ENCODE measurements at places on chromosomes 7 and 10. TPM values are rescaled to one million over a fixed set of nuclear protein-coding genes. Genes with fewer than 3 reads are reported as not detected.

GRCh38 chr10:88103576-88103975 lies 240.2 kb downstream of the PTEN start:
- DNase-seq: no peak

HMX3 gene
- not detected for total RNA-seq

- DNase-seq: no peak
Measured at GRCh38 chr10:841535-841934, 90.0 kb downstream of the LARP4B start.

DNA sequence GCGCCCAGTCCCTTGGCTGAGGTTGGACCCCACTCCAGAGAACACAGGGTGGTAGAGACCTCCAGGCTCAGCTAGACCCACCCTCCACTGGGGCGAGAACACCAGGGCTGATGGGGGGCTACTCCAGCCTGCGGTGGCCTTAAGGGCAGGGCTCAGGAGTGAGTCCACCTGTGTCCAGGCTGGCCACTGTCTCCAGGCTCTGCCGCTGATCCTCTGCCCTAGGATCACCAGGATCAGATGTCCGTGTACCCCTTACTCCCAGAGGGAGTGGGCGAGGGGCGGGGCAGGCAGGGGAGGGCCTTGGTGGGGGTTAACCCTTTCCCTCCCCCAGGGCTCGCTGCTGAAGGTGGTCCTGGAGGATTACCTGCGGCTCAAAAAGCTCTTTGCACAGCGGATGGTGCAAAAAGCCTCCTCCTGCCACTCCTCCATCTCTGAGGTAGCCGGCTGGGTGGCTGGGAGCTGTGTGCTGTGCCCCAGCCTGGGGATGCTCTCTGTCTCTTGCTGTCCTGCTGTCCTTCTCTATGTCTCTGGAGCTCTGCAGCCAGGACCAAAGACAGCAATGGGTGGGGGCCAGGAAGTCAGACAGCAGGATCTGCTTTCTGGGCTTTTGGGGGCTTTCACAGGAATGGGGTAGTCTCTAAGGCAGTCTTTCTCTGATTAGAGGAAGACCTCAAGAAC lies 38.0 kb downstream of the PSAP start:
- no peak for DNase-seq

- no peak for DNase-seq
Measured at GRCh38 chr10:77716458-77717317, 79.1 kb upstream of the KCNMA1 start.

GRCh38 chr7:31648288-31648687 lies 38.7 kb upstream of the PPP1R17 start:
- no peak for DNase-seq

DNA sequence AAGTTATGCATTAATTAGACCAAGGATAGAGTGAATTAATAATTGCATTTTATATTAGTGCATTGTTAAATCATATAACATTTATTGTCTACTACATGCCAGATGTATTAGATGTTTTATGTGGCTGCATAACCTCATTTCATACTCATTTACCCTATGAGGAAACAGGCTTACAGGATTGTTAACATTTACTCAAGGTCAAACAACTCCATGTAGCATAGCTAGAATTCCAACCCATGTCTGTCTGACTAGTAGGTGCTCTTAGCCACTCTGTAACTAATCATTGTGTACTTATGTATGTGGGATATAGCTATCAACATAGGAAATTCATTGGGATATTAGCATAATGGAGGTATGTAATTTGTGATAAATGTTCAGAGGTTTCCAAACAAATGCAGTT lies 46.3 kb downstream of the PHYHIPL start:
- no peak for DNase-seq

BEND7 gene
- total RNA-seq: 17.7 TPM

- DNase-seq: no peak
Measured at GRCh38 chr7:3551536-3551935, 250.5 kb downstream of the SDK1 start.

DNA sequence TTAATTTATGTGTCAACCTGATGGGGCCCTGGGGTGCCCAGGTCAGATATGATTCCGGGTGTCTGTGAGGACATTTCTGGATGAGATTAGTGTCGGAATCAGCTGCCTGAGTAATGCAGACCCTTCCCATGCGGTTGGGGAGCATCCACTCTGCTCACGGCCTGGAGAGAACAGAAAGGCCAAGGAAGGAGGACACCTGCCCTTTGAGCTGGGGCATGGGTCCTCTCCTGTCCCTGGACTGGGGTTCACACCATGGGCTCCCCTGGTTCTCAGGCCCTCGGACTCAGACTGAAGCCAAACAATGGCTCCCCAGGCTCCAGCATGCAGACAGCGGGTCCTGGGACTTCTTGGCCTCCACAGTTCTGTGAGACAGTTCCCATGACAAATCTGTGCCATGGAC lies 94.3 kb downstream of the BMS1 start:
- DNase-seq: no peak

DNA sequence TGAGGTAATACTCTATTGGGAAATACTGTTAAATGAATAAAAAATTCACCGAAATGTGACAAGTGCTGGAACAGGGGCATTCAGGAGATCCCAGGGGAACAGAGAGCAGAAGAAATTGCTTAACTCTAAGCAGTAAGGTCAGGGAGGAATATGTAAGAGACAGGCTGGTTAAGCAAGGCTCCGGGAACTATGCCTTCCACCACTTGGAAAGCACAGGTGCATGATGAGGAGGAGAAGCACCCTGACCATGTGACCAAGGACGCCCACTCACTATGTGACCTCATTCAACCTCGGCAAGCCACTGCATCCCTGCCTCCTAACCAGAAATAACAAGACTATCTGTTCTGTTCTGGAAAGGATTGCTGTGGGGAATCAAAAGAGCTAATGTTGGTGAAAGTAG lies 218.4 kb downstream of the ELMO1 start:
- peak; percentile 74 for DNase-seq

FLNC gene
- 6.0 TPM for total RNA-seq

DNA sequence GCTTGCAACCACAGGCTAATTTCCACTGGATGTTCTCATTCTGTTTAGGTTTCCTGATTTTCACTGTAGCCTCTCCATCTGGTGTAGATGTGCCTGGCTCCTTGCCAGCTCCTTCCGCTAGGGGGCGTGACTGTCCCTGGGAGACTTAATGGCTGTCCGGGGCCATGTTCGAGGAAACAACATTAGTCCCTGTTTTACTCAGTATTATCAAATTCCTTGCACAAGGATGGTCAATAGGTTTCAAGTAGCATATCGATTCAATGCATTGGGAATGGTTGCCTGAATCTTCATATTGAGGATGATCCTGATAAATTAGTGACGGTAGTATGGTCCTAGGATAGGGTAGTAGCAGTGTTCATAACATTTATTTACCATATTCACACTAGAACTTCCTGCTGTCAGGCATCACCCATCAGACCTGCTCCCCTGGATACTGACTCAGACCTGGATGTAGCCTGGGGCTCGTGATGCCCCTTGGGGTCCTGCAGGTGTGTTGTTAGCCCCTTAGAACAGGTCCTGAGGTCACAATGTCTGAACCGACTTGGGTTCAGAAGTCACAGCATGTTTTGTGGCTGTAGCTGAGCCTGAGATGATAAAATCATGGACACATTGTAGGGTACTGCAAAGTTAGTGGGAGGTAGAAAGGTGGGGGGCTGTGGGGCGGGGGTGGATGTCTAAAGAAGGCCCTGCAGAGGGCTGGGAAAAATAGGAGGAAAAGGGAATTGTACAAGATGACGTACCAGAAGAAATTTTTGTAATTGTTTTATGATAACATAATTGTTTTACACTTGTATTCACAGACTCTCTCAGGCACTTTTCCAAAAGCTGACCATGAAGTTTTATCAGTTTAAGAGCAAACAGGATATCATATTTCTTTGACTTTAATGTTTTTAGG lies 8.9 kb upstream of the EXOC6 start:
- DNase-seq: no peak

- DNase-seq: no peak
Measured at GRCh38 chr7:134298902-134299683, 17.6 kb downstream of the SLC35B4 start.

DNA sequence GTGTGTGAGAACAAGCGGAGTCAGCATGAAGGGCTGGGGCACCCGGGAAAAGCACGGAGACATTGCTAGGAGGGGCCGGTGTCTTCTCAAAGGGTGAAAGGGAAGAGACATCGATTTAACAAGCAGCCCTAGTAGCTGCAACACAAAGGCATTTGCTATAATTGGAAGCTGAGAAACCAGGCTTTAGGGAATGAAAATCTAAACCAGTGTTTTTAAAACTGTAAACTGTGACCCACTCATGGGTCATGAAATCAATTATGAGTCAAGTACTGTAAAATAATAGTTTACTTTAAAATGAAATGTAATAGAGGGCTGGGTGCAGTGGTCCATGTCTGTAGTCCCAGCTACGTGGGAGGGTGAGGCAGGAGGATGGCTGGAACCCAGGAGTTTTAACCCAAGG lies 128.7 kb upstream of the RHEB start:
- DNase-seq: no peak

CUZD1 gene
- total RNA-seq: 1.8 TPM

DNA sequence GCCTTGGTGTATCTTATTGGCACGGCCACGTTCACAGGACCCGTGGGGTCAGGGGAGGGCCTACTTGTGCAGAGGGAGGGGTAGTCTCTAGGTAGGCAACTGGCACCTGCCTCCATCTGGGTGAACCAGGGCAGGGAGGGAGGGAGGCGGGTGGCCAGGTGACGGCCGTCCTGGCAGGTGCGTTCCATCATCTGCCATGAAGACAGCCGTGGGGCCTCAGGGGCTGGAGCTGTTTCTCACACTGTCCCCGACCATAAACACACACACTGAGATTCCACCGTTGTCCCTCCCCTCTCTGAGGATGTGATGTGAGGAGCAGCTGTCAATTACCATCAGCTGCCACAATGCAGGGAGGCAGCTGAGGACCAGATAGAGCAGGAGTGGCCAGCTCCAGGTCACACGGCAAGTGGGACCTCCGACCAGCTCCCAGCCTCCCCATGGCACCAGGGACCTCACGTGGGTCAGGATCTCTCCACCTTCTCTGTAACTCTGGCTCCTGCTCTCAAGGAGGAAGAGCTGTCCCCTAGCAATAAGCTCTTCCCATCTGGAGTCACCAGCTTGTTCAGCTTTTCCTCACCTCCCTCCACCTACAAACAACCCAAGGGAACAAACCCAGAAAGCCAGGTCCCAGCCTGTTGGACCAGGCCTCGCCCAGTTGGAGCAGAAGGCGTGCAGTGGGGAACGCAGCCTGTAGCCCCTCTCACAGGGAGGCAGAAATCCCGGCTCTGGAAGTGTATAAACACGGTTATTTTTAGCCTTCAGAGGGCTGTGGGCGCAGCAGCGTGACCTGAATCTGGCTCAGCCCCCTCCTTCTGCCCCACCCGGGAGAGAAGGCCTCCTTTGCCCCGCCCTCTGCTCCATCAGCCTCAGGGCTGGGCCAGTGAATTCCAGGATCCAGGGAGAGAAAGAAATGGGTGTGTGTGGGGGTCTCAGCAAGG lies 33.1 kb downstream of the ZMIZ1 start:
- DNase-seq: no peak

- DNase-seq: no peak
Measured at GRCh38 chr7:130490311-130490791, 1.5 kb upstream of the MEST start.

GRCh38 chr7:120898715-120899499 lies 41.0 kb upstream of the TSPAN12 start:
- no peak for DNase-seq

CYP26A1 gene
- total RNA-seq: 0.33 TPM

DNA sequence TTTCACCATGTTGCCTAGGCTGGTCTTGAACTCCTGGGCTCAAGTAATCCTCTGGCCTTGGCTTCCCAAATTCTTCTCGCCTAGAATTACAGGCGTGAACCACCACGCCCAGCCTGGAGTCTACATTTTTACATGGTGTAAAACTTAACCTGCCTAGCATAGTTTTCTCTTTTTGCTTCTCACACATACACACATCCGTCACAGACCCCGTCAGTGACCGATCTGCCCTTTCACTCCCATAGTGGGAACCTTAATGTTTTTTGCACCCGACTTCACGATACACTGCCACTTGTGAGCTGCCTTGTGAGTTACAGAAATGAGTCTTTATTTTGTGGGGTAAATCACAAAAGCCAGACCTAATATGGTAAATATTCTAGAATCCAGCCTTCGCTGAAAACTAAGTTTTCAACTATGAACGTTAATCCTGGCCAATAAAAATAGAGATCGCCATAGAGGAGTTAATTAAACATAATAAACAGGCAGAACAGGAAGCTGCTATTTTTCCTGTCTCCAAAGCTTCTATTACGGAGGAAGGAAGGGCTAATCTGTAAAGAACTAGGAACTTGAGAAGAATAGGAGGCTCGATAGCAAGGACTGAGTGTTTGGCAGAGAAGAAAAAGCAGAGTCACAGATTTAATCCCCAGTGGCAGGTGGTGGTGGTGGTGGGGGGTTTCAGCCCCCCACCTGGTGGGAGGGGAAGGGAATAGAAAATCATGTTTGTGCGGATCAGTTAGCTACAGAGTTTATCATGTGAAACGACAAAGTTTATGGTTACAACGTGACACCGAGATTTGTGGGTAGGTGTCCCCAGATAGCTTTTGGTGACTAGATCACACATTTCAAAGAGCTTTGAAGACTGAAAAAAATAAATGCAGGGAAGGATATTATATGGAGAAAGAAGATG lies 14.7 kb upstream of the FAM171A1 start:
- no peak for DNase-seq

- no peak for DNase-seq
Measured at GRCh38 chr10:34200355-34200901, 614.7 kb downstream of the PARD3 start.

- no peak for DNase-seq
Measured at GRCh38 chr7:42026622-42027197, 210.3 kb downstream of the GLI3 start.

GRCh38 chr10:46247181-46247475 lies 39.7 kb upstream of the ANTXRL start:
- DNase-seq: peak; percentile 13

DNA sequence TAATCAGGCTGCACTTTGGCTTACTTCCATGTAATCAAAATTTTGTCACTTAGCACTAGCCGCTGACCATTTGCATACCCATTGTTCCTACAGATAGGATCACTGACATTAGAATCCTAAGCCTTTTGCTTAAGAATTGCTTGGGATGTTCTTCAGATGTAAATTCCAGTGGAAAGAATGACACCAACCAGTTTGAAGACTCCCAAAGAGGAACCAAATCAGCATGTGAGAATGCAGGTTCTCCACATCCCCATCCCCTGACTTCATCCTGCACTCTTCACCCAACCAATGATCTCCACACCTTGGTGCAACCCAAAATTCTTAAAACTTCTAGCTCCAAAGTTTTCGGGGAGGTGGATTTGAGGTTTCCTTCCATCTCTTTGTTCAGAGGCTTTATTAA lies 345.6 kb downstream of the GPAM start:
- no peak for DNase-seq
